GM13976 (cell line): ENCODE measurements at places on chromosomes 3 and 15.

- no peak for DNase-seq
Observed at GRCh38 chr3:65625305-65625704, 413.4 kb downstream of the MAGI1 start.

DNA sequence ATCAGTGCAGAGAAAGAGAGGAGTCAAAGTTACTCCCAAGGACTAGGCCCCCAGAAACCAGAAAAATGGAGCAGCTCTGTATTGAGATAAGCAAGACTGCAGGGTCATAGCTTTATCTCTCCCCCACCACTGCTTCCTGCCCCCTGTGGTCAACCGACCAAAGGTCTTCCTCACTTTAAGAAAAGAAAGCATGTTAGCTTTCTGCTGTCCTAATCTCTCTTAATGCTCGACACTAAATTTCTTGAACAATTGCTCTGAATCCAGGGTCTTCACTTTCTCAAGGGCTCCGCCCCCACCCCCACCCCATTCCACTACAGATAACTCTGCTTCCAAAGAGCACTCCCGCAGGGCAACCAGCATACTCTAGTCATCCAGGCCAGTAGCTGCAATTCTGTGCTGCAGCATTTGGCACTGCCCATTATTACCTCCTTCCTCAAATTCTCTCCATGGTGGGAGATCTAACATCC is 31.9 kb downstream of the TNIK start:
- no peak for DNase-seq

DNA sequence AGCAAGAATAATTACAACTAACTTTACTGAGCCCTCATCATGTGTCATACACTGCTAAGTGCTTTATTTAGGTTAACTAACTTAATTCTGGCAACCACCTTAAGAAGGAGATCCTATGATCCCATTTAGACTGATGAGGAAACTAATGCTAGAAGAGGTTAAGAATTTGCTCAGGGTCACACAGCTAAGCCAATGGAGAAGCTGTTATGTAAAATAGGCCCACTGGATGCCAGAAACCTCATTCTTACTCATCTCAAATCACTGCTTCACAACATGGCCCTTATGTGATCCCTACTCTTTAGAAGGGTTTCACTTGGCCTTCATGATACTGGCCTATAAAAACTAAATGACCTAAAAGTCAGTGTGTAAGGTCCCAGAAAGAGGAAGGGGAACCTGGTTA is 41.2 kb downstream of the IMPG2 start:
- DNase-seq = no peak

GRCh38 chr3:100100425-100100824 is 13.9 kb downstream of the FILIP1L start:
- no peak for DNase-seq

- DNase-seq = no peak
Observed at GRCh38 chr3:150783316-150783715, 20.3 kb upstream of the SIAH2 start.

DNA sequence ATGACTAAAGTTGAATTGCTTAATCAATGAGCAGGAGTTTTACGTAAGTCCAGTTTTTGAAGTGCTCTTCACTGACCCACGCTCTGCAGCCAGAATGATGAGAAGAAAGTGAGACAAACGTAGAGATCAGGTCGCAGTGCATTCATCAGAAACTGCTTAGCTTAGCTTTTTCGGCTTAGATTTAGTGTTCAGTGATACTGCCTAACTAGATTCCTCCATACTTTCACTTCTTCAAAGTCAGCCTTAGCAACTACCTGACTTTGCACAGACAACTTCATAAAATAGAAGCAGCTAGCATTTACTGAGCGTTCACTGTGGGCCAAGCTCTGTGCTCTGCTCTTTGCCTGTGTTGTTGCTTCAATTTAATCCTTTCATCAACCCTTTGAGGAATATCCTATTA is 116.1 kb downstream of the KCNH8 start:
- DNase-seq = no peak

GRCh38 chr3:44079916-44080315 is 161.8 kb upstream of the TOPAZ1 start:
- no peak for DNase-seq

DNA sequence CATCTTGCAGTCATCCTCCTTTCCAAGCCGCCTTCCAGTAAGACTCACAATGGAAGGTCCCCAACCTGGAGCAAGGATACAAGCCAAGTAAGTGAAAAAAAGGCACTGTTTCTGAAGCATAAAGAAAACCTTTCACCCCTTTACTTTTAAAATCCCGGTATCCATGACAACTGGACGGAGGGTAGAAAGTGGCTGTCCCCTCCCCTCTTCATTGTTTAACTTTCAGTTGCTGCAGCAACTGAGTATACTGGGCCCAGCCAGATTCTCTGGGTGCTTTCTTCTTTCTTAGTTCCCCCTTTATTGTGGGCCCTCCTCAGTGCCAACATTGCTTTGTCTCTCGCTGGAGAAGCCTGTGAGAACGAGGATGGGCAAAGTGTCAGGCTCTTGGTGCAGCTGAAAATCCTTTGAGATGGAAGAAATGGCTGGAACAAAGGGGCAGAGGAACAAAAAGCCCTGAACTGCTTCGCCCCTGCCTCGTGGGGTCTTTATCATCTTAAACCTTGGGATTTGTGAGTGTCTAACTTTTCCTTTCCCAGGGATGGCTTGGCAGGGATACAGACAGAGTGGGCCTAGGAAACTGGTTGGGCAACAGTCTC is 224.0 kb upstream of the RGMA start:
- DNase-seq = no peak

DNA sequence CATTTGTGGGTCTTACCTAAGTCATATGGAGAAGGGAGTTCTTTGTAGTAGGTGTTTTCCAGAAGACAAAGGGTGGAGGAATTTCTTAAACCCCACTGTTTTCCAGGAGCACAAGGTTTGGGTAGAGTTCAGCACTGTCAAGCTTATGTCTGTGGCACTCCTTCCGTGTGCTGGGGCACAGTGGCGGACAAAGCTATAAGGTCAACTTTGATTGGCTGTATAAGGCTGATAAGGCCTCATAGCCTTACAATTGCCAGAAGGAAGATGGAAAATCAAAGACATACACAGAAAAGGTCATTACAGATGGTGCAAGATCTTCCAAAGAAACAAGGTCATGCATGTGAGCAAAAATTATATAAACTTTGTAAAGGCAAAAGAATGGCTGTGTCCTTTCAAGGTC is 3.5 kb upstream of the LYSMD4 start:
- no peak for DNase-seq
